ENCODE measurements at places on chromosomes 6 and 20. TPM values are rescaled to one million over a fixed set of nuclear protein-coding genes. Genes with fewer than 3 reads are reported as not detected.

GRCh38 chr6:1201547-1202200, 110.2 kb upstream of the FOXQ1 start:
- no peak for DNase-seq

Gene SALL4
- total RNA-seq, result 2.3 TPM

DNA sequence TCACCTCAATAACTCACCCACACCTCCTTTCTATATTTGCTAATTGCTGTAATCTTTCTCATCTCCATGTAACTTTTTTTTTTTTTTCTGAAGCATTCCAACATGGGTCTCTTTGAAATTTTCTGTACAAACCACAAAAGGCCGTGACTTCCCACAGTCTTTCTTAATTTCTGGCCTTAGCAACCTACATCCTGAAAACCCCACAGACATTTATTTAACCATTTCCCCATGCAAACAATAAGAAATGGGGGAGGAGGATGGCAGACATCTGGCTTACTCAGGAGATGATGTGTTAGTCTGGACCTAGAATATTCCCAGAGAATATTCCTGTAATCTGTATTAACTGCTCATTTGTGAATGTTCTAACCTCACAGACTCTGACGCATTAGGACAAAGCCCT, 57.6 kb downstream of the MEP1A start:
- no peak for DNase-seq

DNA sequence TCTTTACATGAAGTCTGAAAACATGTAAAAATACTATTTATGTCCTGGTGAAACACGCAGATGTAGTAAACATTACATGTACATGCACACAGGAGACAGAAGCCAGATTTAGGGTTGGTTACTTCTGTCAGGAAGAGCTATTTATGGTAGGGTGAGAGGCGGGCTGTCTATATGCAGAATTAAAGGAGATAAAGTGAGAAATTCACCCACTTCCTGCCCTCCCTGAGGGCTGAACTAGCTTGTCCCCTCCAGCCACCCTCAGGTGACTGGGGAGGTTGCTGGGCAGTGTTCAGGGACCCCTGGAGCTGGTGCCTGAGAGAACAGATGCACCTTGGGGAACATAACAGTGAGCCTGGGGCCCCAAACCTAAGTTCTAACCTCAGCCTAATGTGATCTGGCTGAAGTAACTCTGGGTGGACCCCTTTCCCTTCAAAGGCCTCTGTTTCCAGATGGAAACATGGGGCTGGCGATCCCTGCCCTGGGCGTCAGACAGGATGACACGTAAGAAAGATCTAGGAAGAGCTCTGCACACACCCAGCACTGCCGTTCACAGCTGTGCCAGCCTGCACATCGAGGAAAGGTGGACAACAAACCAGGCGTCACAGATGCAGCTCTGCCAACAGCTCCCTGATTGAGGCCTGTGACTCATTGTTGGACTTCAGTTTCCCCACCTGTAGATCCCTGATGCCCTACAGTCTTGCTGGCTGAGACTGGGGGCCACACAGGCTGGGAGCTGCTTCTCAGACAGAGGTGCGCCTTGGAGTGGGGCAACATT, 1.3 kb downstream of the PI16 start:
- DNase-seq, result no peak

GRCh38 chr6:119627908-119628669, 278.5 kb upstream of the MAN1A1 start:
- no peak for DNase-seq

Gene DPPA5
- total RNA-seq, result not detected

GRCh38 chr6:25975923-25976560, 13.4 kb downstream of the TRIM38 start:
- DNase-seq, result no peak

All from spinal cord (tissue), 10 donors.